ENCODE measurements at places on chromosomes 4 and X.
A peak's percentile ranks its signal among the peaks of the same experiment; 100 is the strongest.

DNA sequence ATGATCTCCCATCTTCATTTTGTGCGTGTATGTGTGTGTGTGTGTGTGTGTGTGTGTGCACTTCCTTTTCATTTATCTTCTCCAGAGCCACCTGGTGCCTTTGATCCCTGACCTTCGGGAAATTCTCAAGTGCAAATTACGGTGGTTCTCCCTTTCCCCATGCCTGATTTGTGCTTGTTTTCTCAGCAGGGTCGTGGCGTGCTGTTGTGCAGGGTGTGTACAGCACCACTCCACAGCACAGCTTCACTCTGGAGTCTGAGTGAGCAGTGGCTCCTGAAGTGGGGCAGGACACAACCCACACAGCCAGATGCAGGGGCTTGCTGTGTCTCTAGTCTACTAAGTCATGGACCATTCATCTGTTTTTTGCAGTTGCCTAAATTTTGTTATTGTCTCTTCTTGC, 114.2 kb upstream of the TBC1D9 start:
- no peak for DNase-seq

GRCh38 chr4:148795156-148795864, 353.1 kb upstream of the NR3C2 start:
- no peak for DNase-seq

GRCh38 chr4:147012059-147012707, 66.5 kb upstream of the TTC29 start:
- no peak for DNase-seq

GRCh38 chrX:38664285-38664684, 102.9 kb downstream of the TSPAN7 start:
- peak; percentile 64 for DNase-seq

DNA sequence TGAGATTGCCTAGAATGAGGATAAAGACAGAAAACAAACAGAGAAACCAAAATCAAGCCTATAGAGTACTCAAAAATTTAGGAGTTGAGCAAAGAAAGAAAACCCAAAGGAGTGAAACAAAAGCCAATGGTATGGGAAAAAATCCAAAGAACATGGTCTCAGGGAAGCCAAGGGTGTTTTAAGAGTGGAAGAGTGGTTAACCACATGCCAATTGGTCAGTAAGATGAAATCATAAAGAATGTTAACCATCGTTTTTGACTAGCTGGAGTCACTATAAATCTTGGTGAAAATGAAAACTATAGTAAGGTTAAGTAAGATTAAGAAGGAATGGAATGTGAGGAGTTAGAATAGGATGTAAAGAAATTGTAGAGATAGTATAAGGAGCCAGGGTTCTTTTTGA, 64.7 kb upstream of the RPL34 start:
- peak; percentile 3 for DNase-seq

GRCh38 chrX:79231662-79232061, 87.2 kb downstream of the GPR174 start:
- no peak for DNase-seq

DNA sequence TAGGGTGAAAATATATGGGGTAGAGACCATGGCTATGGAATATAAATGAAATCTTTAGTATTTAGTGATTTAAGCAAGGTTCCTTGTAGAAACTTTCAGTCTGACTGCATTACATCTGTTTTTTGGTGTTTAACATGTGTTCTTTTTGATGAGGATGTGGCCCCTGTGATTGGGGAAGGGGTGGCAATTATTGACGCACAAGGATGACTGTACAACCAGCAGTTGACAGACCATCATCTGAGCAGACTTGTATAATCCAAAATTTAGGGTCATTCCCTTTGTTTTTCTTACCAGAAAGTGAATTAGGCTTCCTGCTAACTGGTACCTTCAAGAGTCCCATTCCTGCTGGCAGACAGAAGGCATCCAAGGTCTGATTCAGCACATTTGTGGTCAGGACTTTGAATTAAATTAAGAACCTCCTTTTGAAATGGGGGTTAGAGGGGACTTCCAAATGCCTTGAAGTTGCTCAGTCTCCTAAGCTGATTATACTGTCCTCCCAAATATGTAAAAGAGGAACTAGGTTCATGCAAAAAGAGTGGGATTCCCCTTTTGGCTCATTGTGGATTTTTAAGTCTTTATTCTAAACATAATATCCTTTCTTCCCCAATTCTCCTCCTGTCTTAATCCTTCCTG, 112.4 kb upstream of the CXCL13 start:
- DNase-seq = peak; percentile 17

GRCh38 chrX:37685381-37686359, at the start of gene XK:
Gene XK (plus strand): TSS chrX:37685791. CDS start chrX:37685962, 171 bp downstream.
- DNase-seq = peak; percentile 96

- no peak for DNase-seq
Observed at GRCh38 chrX:107323786-107324492, 117.5 kb downstream of the DNAAF6 start.

DNA sequence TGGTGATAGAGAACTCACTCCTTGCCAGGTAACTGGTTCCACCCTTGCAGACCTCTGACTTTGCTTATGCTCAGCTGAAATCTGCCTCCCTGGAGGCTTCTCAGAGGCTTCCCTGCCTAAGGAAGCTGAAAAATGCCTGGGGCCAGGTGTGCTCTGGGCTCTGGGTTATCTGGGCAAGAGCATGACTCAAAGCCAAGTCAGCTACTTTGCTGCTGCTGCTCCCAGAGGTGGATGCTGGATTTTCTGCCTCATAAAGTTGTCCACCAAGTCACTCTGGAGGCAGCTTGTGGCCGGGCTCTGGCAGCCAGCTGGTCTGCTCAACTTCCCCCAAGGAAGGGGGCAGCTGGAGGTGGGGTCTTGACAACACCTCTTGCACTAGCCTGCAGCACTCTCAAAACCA, 132.7 kb downstream of the PJA1 start:
- no peak for DNase-seq

GRCh38 chr4:106775636-106776035, 260.5 kb downstream of the DKK2 start:
- no peak for DNase-seq

DNA sequence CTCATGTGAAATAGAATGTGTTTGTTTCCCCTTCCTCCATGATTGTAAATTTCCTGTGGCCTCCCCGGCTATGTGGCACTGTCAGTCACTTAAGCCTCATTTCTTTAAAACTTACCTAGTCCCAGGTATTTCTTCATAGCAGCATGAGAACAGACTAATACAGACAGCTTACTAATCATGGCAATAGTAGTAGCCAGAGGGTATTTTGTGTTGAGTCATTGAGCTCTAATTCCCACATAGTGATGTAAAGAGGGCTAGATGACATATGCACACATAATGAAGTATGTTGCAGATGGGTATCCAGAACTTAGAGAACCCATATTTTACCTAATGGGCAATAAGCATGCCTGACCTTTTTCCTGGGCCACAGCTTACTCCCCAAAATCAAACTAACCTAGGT, 1197.2 kb downstream of the PCDH7 start:
- DNase-seq = no peak

DNA sequence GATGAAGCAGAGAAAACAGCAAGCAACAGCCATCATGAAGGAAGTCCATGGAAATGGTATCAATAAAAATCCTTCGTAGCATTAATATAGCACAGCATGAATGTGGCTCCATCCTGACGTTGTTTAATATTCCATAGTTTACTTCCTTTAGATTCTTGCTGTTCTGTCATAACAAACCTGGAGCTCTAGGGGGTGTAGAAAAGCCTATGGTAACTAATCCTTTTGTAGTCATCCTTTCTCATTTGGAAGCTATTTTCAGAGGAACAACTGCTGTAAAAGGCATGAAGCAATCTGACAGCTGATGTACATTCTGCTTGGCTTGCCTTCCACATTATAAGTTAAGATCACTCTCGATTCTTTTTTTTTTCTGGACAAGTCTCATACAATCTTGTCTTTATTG, 914 bp downstream of the MYOZ2 start:
- peak; percentile 22 for DNase-seq
